ENCODE measurements at places on chromosomes 4 and X.
A peak's percentile ranks its signal among the peaks of the same experiment; 100 is the strongest.

GRCh38 chr4:139229534-139230039 is 50.4 kb downstream of the MGARP start:
- DNase-seq = no peak

DNA sequence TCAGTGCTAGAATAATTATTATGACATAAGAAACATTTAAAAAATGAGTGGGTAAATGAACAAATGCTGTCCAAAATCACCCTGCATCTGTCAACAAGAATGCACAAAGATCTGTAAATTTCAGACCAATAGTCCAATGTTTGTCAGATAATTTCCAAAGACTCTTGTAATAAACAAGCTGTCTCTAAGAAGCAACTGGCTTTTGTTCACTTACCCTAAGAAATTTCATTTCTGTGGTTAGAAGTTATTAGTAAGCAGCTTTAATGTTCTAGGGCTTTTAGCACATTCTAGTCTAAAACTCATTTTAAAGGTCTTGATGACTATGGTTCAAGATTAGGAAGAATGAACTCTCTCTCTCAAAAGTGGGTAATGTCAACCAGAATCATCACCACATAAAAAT is 560.3 kb upstream of the SMIM31 start:
- DNase-seq = no peak

DNA sequence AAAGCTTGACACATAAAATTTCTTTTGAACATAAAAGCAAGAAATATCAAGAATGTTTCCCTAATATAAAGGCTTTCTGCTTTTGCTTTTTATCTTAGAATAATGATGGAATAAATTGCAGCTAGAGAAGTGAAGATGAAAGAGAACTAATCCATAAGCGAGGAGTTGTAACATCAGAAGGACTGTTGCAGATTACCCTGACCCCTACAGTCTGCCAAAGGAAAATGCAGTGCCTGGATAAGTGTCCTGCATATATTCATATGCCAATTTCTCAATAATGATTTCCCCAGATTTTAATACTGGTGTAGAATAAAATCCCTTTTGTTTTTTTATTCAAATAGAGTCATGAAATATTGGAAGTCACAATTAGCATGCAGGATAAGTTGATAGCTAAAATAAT is 115.9 kb downstream of the MAGEC2 start:
- no peak for DNase-seq

DNA sequence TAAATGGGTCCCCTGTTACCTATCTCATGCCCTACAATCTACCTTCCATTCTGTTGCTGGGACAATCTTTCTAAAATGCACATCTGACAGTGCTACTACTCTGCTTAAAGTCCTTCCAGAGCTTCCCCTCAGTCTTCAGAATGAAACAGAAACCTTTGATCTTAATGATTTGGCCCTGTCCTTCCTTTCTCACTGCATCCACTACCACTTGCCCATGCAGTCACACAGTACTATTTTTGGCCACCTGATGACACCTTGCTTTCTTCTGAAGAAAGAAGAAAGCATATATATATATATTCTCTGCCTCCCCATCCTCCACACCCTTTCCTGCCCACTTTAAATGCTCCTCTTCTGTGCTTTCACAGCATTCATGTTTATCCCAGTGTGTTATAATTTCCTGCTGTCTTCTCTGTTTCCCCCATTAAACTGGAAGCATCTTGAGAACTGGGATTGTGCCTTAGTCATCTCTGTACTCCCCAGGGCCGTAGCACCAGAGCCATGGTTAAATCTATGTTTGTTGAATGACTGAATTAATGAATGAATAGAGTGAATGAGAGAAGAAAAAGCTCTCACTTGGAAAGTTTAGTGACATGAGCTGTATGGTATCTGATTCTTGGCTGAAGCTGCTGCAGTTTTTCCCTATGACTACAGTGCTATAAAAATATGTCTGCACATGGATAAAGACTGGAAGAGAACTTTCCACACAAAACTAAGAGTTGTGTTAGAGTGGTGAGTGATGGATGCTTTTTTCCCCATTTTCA is 56.2 kb downstream of the RTL9 start:
- no peak for DNase-seq

DNA sequence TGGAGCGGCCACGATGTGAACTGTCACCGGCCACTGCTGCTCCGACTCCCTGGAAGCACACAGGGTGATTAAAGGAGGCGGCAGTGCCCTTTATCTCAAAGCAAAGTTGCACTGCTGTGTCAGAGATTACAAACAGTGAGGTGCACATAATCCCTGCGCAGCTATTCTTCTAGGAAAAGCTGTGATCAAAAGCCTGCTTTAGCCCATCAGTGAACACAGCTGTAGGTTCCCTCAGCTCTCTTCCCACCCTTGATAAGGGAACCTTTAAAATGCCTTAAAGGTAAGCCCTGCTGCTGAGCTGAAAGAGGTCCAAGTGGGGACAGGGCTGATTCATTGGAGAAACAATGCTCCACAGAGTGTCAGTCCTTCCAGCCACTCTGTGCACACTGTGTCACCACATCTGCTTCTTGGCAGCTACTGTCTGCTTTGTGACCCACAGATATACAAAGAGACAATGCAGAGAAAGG is 127.6 kb downstream of the EIF4E start:
- no peak for DNase-seq

DNA sequence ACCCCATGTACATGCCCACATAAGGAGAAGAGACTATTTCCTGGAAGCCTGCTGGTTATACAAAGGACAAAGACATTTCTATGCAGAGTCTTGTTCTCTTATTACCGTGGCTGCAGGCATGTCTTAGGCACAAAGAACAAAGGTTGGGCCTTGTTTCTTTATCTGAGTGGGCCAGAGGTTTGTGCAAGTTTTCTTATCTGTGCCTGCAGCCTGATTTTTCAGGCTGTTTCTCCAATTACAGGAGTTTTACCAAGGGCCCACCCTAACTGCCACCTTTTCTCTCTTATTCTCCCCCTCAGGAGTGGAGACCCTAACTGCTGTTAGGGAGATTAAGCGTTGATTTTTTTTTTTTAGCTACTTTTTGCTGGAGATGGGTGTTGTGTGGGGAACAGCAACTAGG is 3.5 kb downstream of the TENT5D start:
- no peak for DNase-seq

- no peak for DNase-seq
These were observed 3.3 kb upstream of the SUPT20HL1 start for GRCh38 chrX:24357106-24357505.

- DNase-seq = peak; percentile 20
These were observed 47.0 kb downstream of the SPRY1 start for GRCh38 chr4:123443401-123444289.
